ENCODE measurements at places on chromosomes 5 and 9.

- DNase-seq = no peak
Observed at GRCh38 chr5:61906820-61907219, 399.2 kb upstream of the KIF2A start.

DNA sequence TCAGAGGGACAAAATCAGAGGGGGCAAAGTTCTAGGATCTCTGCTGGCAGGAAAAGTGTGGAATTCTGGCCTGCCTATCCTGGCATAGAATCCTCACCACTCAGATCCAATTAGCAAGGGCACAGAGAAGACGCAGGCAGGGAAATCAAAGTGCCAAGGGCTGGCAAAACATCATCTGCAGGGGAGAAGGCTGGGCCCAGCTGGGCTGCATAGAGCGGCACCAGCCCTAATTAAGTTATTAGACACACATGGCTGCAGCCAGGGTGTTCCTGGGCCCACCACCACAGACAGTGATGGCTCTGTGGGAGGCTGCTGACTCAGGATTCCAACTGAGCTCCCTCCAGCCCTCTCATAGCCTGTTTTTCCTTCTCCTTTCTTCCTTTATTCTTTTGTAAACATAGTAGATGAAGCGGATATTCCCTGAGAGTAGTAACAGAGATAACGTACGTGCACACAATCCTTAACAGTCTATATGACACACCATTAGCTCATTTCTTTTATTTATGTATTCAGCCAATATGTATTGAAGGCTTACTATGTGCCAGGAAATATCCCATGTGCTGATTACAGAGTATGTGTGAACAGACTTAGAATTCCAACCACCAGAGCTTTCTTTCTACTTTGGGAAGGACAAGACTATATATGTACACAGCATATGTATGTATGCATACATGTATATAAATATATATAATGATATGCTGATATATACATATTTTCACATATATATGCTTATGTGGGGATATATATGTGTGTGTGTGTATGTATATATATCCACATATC is 236.1 kb downstream of the ASTN2 start:
- DNase-seq = peak; percentile 89

GRCh38 chr5:102651466-102651865 is 103.6 kb upstream of the PAM start:
- no peak for DNase-seq

- no peak for DNase-seq
Observed at GRCh38 chr5:1431896-1432295, 13.3 kb downstream of the SLC6A3 start.

Data from COR-L47 (cell line).